ENCODE measurements at places on chromosomes 16 and 17. TPM values are rescaled to one million over a fixed set of nuclear protein-coding genes. Genes with fewer than 3 reads are reported as not detected.

- no peak for DNase-seq
Measured at GRCh38 chr16:83328936-83329335, 478.8 kb upstream of the HSBP1 start.

GRCh38 chr16:57262841-57263540, 17.9 kb downstream of the ARL2BP start:
- DNase-seq, result no peak

DNA sequence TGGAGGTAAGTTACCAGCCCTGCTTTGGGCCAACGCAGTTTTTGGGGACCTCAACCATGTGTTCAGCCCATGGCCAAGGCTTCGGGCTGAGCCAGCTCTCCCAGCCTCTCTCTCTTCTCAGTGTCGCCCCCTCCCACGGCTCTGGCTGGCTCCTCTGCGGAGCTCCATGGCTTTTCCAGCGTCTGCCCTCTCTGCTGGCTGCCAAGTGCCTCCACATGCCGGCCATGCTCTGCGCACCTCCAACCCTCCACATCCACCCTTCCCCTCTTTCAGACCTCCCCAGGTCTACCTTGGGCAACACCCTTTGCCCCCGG, 23.2 kb downstream of the COTL1 start:
- no peak for DNase-seq

GRCh38 chr17:4483012-4483840, 15.5 kb upstream of the SPNS2 start:
- no peak for DNase-seq

DNA sequence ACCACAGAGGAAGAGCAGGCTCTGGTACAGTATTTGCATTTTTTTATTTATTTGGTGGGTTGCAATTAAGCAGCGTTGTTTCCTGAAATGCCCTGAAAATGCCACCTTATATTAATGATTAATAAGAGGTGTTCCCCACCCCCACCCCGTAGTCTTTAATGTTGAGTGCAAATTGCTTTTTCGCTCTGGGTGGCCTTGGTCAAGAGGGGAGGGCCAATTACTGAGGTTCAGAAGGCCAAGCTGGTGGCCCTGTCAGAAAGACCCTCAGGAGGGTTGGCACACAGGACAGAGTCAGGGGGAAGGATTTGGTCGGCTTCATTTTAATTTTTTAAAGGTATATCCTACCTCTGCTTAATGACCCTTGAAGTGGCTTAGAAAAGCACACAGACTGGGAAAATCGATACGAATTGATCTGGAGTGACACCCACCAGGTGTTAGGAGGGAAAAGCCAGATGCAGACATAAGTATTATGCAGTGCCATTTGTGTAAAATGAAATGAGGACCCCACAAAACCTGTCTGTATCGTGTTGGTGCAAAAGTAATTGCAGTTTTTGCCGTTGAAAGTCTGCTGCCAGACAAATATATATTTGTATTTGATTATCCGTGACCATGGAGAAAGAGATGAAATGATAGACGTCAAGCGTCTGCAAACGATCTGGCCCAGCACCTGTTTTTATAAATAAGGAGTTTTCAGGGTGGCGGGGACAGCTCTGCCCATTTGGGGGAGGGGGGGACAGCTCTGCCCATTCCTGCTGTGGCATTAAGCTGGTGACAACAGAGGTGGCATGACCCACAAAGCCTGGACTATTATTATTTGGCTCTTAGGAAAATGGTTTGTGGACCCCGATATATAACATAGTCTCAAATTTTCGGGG, 143.8 kb upstream of the PLCG2 start:
- no peak for DNase-seq

DNA sequence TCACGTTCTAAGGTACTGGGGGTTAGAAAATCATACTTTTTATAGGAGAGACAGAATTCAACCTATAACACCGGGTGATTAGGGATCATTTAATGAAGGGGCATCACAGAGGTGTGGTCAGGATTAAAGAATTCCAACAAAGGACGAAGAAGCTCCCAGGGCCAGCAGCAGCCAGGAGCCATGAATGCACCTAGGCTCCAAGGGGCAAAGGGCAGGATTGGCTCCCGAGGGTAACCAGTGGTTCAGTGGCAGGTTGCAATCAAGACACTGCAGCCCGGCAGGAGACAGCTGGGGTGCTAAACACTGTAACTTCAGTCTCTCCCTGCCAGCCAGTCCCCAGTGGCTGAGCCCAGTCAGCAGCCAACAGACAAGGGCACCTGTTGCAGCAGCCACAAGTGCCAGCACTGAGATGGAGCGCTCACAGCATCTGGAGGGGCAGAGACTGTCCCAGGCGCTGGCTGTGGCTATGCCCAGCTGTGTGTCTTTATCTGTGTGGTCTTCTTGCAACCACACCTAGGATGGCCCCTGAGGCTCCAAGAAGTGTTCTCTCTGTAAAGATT, 23.9 kb downstream of the DHRS7C start:
- no peak for DNase-seq

Gene VTN
- polyA plus RNA-seq, result 18.2 TPM

All from left renal pelvis (tissue), 4 donors.